Dermis lymphatic vessel endothelial cell (primary cell): ENCODE measurements at places on chromosomes 5 and 9. TPM values are rescaled to one million over a fixed set of nuclear protein-coding genes. Genes with fewer than 3 reads are reported as not detected.

The SLC22A4 gene
- total RNA-seq = 6.0 and 7.7 TPM in 2 replicates

The PTPN3 gene
- 2.6 and 7.9 TPM in 2 replicates for total RNA-seq

The ALDOB gene
- total RNA-seq = 0.22 and 0.34 TPM in 2 replicates

The SPINK13 gene
- total RNA-seq = not detected in 2 replicates

The TXNDC8 gene
- not detected in 2 replicates for total RNA-seq

The RASGEF1C gene
- not detected in 2 replicates for total RNA-seq

The GDA gene
- 0.11 TPM in 1 of 2 replicates, not detected in the other for total RNA-seq

The DMRT3 gene
- total RNA-seq = not detected in 2 replicates

The CDX1 gene
- under 0.01 TPM in 1 of 2 replicates, not detected in the other for total RNA-seq

The BHMT gene
- not detected in 2 replicates for total RNA-seq

The ELOVL7 gene
- total RNA-seq = 0.09 and 0.22 TPM in 2 replicates

The HRCT1 gene
- 0.43 and 0.98 TPM in 2 replicates for total RNA-seq

The CBY3 gene
- total RNA-seq = 0.09 and 0.43 TPM in 2 replicates

The RLN1 gene
- not detected in 2 replicates for total RNA-seq

The ADAMTS16 gene
- under 0.01 TPM in 1 of 2 replicates, not detected in the other for total RNA-seq
